Kidney (tissue), 22 donors: ENCODE measurements at places on chromosomes 7 and 10. TPM values are rescaled to one million over a fixed set of nuclear protein-coding genes. Genes with fewer than 3 reads are reported as not detected.

DNA sequence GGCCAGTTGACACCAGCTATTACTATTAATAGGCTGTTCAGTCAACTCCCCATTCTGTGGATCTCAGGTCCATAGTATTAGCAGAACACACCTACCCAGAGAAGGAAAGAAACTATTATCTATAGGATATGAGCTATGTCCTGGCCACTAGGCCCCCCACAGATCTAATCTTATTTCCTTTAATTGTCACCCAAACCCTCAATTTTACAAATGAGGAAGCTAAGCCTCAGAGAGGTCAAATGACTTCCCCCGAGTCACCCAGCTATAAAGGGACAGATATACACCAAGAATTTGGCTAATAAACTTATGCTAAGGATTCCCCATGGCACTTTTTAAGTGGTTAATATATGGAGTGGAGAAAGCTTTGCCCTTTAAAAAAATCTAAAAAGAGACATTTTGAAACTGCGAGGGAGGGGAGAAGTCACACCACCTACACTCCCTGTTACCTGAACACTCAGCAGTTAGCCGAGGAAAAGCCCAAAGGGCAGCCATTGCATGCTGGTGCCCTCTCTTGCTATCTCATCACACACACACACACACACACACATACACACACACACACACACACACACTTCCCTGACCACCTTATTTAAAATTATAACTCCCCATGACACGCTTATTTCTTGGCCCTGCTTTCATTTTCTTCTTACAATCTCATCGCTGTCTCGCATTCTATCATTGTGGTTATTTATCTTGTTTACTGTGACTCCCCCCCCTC, 157.0 kb upstream of the ADO start:
- H3K4me3 ChIP-seq, result no peak overlapping the region
- no peak overlapping the region for H3K27ac ChIP-seq
- DNase-seq, result no peak
- H3K27me3 ChIP-seq, result no peaks in the 10 kb centered on the region
- H3K4me1 ChIP-seq, result no peaks in the 10 kb centered on the region

UCN3 gene
- not detected for total RNA-seq

GRCh38 chr7:157080111-157080730, 58.5 kb upstream of the UBE3C start:
- H3K4me3 ChIP-seq, result no peak overlapping the region
- H3K36me3 ChIP-seq, result no peaks in the 10 kb centered on the region
- DNase-seq, result no peak
- H3K4me1 ChIP-seq, result no peaks in the 10 kb centered on the region
- no peak overlapping the region for H3K27ac ChIP-seq
- peaks cover 5% of the 10 kb centered on the region for H3K27me3 ChIP-seq

DNA sequence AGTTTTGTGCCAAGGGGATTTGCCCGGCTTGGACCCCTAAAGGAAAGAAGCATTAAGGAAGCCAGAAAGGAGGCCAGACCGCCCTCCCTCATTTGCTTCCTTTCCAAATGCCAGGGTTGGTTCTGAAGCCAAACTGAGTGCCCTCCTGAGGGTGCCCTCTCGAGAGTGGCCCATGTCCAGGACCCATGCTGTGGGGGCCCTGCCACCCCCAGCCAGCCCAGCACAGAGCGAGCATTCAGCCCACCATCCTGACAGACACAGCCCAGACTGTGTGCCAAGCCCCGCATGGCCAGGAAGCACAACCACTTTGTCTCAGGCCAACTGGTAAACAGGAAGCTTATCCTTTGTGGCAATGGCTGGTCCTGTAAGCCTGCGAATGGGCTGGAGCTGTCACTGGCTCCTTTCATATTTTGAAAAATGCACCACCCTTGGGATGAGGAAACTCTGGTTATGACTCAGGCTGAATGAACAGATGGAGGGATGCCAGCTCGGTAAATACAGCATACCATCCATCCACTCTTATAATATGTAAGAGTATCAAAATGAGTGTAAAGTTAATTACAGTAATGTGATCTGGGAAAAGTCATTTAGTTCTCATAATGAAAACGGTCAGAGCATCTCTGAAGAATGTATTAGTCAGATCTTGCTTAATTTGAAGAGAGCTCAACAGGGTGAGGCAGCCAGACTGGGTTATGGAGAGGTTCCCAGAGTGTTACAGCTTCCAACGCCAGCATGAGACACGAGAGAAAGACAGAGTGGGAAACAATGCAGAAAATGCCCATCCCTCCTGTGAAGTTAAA, 65.0 kb downstream of the STK17A start:
- no peak overlapping the region for H3K4me3 ChIP-seq
- H3K4me1 ChIP-seq, result peaks cover 45% of the 10 kb centered on the region
- DNase-seq, result no peak
- H3K36me3 ChIP-seq, result peaks cover 5% of the 10 kb centered on the region
- H3K27me3 ChIP-seq, result no peaks in the 10 kb centered on the region
- H3K27ac ChIP-seq, result peak overlapping the region; percentile 85
